Activated CD8-positive, alpha-beta memory T cell treated with anti-CD3 and anti-CD28 coated beads for 48 hours (primary cell): ENCODE measurements at places on chromosomes 1 and 21.

DNA sequence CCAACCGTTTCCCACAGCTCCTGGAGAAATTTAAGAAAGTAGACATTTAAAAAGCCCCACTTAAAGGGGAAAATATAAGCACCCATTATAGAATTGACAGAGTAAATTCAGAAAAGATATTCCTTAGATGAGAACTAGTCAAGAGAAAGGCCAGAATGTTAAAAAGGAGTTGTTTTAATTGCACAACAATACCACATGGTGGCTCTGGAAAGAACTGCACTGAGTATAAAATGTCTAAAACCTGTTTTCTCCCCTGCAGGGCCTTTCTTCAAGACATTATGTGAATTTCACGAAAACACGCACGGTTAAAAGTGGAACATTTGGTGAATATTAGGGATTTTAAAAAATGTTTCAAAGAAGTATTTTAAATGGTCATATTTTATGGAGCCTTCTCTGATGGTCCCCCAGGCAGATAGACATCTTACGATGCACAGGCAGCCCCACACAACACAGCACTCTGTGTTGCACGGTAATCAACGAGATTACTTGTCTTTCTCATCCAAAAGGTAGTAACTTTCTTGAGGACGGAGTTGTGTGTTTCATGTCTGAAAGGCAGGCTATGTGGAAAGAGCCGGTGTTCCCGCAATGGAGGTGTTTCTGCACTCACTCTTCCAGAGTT, 101.9 kb downstream of the PRRX1 start:
- DNase-seq: no peak

DNA sequence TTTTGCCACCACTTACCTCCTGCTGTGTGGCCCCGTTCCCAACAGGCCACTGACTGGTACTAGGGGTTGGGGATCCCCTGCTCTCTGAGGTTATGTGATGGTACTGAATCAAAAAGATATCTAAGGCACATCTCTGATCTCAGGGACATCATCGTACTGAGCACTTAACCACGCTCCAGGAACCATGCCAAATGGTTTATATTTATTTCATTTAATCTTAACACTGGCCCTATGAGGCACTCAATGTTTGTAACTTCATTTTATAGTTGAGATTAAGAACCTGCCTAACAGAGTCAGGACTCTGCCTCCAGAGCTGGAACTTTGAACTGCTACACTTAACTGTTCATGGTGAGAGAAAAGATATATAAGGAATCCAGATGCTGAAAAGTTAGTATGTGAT, 98.0 kb upstream of the HP1BP3 start:
- DNase-seq: no peak

DNA sequence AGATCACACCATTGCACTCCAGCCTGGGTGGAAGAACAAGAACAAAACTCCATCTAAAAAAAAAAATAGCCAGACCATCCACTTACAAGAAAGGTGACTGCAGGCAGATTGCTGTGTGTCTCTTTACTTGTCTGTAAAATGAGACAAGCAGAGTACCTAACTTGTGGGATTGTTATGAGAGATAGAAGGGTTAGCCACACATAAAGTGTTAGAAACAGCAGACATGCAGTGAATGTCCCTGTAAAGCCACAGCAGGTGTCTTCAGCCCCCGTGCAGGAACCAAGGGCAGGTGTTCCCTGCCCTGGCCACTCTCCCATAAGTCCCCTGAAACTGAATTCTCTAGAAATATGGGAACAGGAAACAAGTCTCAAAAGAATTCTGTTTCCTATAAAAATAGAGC, 40.8 kb upstream of the EFHD2 start:
- no peak for DNase-seq

DNA sequence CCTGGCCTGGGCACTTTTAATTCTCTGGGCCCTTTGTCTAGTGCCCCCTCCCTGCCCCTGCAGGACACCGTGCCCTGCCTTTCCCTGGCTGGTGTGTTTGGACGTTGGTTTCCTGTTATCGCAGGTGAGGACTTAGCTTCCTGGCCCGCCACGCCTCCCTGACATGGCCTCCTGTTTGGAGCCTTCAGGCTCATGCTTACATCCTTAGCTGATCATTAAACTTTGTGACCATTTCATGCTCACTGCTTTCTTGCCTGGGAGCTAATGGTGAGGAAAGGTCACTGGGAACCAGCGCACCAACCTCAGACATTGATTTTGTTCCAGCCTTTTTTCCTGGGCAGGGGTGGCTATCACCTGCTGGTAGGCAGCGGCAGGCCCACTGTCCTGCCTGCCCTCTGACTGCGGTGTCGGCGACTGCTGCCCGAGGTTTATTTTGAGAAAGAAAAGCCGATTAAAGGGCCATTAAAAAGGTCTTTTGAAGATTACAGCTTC, 3.7 kb downstream of the PFKL start:
- no peak for DNase-seq

DNA sequence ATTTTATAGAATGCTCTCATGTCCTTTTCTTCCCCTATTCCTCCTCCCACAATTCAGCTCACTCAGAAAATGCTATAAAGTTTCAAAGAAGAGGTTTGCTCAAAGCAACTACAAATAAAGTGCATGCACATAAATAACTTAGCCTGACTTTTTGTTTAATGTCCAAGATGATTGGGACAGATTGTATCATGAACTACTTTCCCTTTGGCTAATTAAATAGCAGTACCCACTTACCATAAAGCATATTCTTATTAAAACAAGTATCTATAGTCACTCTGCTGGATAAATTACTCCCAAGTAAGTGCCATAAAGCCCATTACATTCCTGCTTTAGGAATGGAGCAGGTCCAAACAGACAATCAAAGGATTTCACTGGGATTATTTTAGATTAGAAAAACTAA, 576.0 kb downstream of the LMO4 start:
- no peak for DNase-seq

GRCh38 chr1:230563591-230563990, 78.7 kb upstream of the COG2 start:
- no peak for DNase-seq

DNA sequence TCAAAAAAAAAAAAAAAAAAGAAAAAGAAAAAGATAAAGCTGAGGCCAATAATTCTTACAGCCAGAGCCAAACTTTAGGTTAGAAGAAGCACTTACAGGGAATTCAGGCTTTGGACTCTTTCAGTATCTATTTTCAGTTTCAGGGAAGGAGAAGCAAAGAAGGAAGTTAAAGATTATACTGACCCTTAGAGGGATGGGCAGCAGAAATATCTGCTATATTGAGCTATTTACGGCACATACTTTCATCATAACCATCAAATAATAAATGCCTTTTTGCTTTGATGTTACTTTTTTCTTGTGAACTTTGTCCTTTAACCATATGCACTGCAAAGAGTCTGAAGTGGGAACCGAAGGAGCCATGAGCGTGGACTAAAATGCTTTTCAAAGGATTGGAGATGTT, 42.0 kb downstream of the TM2D1 start:
- no peak for DNase-seq

GRCh38 chr1:202656951-202657646, 53.2 kb downstream of the SYT2 start:
- no peak for DNase-seq

DNA sequence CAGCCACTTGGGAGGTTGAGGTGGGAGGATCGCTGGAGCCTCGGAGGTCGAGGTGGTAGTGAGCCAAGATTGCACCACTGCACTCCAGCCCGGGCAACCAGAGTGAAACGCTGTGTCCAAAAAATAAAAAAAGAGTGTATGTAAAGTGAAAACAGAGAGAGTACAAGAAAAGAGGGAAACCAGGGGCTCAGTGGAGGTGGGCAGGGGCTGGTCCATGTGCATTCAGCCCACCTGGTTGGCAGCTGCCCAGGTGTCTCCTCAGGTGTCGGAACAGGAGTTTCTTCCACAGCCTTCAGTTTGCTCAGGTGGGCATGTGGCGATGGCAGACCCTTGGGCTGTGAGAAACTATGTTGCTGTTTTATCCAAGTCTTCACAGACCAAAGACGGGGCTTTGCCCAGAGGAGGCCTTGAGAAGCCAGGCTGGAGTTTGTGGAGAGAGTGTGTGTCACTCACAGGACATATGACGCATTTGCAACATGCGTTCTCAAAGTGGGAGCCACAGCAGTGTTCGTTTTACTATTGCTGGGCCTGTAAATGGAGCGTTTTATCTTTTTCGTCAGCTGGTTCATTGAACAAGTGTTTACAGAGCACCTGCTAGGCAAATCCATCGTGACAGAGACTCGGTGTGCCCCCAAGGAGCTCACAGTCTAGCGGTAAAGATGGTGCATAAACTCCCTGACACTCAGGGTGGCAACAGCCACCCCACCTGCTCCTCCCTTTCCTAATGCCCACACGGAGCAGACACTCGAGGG, 22.4 kb upstream of the SAMD11 start:
- DNase-seq: no peak
